ENCODE measurements at places on chromosomes 6 and 20. TPM values are rescaled to one million over a fixed set of nuclear protein-coding genes. Genes with fewer than 3 reads are reported as not detected.

Gene SCAND1
- total RNA-seq: 66.2 TPM

Gene RUNX2
- 1.6 TPM for total RNA-seq

GRCh38 chr20:25072226-25072811, 9.6 kb downstream of the VSX1 start:
- no peak for DNase-seq

- no peak for DNase-seq
Measured at GRCh38 chr20:9642882-9643281, 128.5 kb downstream of the LAMP5 start.

- no peak for DNase-seq
Measured at GRCh38 chr6:51743999-51744398, 343.4 kb downstream of the PKHD1 start.

DNA sequence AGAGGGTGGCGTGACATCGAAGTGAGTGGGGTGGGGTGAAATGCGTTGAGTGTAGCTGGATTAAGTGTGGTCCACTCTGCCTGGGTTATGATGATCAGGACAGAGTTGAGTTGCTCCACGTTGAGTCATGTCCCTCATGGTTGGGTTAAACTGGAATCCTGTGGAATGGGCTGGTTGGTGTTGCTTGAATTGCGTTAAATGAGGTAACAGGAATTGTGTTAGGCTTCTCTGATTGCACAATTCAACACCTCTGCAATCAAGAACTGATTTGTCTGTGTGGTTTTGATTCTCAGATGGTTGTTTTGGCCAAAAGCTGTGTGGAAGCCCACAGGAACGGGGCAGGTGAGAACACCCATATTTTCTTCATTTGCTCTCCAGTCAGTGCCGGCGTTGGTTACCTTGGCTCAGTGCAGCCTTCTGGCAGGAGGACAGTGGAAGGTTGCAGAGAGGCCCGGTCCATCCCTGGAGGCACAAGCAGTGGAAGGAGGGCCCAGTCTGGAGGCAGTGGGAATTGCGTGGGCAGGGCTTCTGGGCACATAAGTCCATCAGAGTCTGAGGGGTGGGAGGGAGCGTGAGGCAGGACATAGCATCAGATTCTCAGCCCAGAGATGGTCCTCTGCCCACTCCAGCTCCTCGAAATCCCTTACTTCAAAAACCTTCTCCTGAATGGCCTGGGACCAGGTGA, 11.6 kb downstream of the NOTCH4 start:
- DNase-seq: no peak

DNA sequence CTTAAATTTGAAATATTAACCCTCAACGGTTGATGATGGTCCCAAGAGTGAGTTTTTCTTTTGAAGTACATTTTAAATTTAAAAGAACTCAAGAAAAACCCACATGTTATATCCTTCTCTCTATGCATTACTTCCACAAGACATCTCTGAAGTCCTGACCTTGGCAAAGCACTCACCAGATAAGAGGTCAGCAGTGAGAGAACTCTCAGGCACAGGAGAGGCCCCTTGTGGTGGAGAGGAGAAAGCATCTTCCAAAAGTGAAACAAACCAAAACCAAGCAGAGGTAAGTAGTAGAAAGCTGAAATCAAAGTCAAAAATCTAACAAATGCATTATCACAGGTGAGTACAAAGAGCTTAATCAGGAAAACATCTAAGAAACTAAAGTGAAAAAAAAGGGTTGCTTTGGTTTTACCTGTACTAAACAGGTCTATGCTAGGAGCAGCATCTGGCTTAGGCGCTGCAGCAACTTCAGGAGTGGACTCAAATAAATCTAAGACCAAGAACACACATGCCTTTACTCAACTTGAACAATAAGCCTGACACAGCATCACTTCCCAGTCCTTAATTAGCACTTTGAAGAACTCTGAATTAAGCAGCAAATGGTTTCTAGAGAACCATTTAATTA, 80.5 kb downstream of the PRSS35 start:
- DNase-seq: no peak

GRCh38 chr6:44849806-44850205, 462.3 kb downstream of the CDC5L start:
- DNase-seq: no peak

GRCh38 chr6:75204959-75205775, 686 bp downstream of the COL12A1 start:
- no peak for DNase-seq

Gene TNFRSF21
- total RNA-seq: 55.7 TPM

DNA sequence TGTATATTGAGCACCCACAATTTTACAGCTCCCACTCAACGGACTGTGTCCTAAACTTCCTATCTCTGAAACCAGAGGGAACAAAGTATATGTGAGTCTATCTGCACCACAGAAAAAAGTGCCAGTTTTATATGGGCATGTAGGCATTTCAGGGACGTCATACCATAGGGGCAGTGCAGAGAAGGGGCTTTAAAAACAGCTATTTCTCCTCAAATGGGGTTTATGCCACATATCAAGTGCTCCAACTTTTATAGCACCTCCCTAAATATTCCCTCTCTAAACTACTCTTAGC, 28.9 kb upstream of the ASF1A start:
- DNase-seq: no peak

- DNase-seq: no peak
Measured at GRCh38 chr6:116695401-116695800, 14.4 kb downstream of the KPNA5 start.

DNA sequence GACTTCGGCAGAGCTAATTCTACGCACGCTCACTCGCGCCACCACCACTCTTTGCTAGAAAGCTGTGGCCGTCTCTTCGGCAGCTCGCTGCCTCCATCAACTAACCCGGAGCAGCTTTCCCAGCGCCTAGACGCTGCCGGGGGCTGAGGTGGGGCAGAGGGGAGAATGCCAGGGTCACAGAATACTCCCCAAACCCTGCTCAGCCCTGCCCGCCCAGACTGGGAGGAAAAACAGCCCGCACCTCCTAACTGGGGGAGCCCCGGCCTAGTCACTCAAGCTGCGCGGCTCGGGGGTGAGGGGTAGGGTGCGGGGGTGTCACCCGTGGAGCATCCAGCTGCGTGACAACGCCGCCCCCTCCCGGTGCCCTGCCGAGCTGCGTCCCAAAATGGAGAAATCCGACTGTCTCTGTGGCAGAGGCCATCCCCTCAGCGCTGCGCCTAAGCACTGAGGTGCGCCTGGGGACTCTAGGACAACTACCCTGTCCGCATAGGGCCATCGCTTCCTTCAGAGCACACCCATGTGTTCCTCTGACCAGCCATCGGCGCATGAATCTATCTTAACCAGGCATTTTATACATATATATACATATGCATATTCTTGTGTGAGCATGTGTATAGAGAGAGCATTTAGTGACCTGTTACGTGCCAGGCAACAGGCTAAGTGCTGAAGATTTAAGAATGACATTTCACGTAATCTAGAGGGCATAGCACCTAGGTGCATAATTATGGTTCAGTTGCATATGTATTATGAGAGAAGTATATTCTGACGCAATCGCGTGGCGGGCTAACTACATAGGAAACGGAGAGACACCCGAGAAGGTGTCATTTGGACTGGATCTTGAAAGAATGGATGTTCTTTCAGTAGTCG, 1.5 kb upstream of the TENT5A start:
- DNase-seq: peak; percentile 96

Gene DLL1
- 23.8 TPM for total RNA-seq

DNA sequence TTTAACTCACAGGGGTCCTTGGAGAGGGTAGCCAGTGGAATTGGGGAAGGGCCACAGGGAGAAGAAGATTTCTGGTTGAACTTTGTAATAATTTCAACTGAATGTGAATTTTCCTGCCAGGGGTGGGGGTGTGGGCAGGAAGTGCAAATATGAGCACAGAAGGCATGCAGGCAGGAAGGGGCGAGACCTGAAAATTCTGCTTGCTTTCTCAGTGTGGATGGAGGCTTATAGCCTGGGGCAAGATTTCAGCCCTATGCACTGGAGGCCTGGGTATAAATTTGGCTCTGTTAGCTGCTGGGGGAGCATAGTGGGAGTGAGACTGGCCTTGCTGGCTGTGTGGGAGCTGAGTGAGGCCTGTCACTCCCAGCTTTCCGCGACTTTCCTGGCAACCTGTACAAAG, 54.4 kb downstream of the PERP start:
- DNase-seq: no peak

- no peak for DNase-seq
Measured at GRCh38 chr20:14232650-14233049, 104.8 kb downstream of the FLRT3 start.

GRCh38 chr20:52760791-52761190, 211.4 kb upstream of the TSHZ2 start:
- no peak for DNase-seq

GRCh38 chr6:11172501-11173327, 59.8 kb downstream of the NEDD9 start:
- DNase-seq: no peak

Gene ZNF311
- 0.64 TPM for total RNA-seq

DNA sequence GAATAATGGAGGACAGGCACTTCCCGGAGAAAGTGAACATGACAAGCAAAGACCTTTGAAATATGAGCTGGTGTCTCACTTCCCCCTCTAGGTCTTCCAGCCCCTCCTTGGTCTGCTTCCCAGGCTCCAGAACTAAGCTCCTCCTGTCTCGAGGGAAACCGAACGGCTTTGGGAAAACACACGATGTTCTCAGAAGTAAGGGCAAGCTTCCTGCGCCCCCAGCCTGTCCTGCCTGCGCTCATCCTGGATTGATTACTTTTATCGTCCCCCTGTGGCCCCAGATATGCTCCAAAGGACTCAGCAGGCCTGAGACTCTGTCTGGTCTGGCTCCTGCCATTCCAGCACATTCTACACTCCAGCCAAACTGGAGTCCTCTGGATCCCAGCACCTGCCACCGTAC, 83.4 kb downstream of the ZNF217 start:
- peak; percentile 53 for DNase-seq

Gene AIF1
- total RNA-seq: 60.1 TPM

Gene GGTLC1
- total RNA-seq: not detected

DNA sequence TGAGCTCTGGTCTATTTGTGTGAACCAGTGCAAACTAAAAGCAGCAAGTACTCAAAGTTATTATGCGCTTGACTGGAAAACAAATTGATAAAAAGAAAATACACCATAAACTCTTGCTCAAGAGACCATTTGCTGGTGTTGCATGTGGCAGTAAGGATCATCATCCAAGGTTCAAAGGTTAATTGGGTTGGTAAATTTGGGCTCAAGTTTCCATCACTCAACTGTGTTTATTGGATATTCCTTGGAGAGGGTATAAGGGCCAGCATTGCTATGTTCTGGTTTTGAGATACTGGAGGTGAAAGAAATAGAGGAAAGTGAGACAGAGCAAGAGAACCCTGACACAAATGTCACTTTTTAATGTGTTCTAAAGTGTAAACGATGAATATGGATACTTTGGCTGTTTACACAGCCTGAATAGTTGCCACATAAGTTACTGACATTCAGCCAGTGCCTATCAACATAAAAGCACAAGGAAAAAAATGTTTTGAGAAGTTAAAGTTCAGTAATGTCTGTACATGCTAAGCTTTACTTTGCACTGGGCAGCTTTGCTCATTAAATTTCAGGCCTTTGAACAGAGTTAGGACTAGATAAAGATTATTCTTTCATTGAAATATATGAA, 736.1 kb downstream of the HDGFL1 start:
- DNase-seq: no peak

GRCh38 chr6:23505026-23505425, 621.0 kb upstream of the NRSN1 start:
- no peak for DNase-seq

- no peak for DNase-seq
Measured at GRCh38 chr6:43644940-43645612, at the start of gene RSPH9. RSPH9 (plus strand) TSS chr6:43645036; CDS start chr6:43645099, 63 bp downstream.

Gene FRS3
- 3.4 TPM for total RNA-seq

GRCh38 chr20:33971147-33971975, 22.4 kb upstream of the RALY start:
- DNase-seq: peak; percentile 11

Gene DPPA5
- total RNA-seq: not detected

DNA sequence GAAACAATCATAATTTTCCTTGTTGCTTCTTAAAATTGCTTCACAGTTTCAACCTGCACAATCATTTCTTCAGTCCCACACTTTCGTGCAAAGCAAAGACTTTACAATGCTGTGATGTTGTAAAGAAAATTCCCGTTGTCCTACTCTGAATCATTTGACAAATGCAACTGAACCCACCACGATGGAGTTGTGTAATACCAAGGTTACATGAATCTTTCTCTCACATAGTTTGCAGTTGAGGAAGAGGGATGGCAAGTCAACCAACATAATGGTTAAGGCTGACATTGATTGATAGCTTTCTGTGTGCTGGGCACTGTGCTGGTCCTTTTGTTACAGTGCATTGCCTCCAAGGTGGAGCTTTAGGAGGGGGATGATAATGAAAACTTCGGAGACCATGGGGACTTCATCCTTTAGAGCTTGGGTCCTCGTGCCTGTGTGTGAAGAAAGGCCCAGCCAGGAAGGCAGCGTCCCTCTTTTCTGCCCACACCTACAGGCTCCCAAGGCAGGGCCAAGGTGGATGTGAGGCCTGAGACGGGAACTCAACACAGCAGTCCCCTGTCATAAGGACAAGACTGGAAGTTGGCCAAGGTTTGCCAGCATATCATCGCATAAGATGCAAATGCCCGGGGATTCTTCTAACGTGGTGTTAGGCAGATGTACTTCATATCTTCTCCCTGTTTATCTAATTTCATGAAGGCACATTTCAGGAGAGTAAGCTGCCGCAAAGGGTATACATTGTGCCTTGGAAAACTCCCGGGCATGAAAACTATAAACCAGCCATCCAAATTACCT, 96.9 kb downstream of the LY86 start:
- DNase-seq: no peak

- no peak for DNase-seq
Measured at GRCh38 chr6:37538107-37538506, 38.4 kb upstream of the CCDC167 start.

GRCh38 chr6:52983159-52983848, 11.8 kb downstream of the GSTA4 start:
- no peak for DNase-seq

- no peak for DNase-seq
Measured at GRCh38 chr6:4805553-4806336, 29.5 kb downstream of the CDYL start.

GRCh38 chr20:1867495-1868260, 27.5 kb upstream of the SIRPA start:
- DNase-seq: no peak

DNA sequence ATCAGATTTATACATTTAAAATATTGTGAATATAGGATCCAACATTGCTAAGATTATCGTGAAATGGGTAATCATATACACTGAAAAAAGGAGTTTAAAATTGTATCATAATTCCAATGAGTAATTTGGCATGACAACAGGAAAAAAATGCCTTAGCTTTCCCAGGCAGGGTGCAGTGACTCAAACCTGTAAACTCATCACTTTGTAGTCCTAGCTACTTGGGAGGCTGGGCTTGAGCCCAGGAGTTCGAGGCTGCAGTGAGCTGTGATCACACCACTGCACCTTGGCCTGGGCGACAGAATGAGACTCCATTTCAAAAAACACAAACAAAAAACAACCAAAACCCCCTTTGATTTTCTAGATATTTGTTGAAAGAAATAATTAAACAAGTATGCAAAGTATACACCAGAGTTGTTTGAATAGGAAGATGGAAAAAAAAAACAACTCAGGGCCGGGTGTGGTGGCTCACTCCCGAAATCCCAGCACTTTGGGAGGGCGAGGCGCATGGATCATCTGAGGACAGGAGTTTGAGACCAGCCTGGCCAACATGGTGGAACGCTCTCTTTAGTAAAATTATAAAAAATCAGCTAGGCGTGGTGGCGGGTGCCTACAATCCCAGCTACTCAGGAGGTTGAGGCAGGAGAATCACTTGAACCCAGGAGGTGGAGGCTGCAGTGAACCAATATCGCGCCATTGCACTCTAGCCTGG, 98.7 kb downstream of the TRERF1 start:
- no peak for DNase-seq

Gene HLA-DQB1
- 21.5 TPM for total RNA-seq

GRCh38 chr20:5268449-5268848, 48.3 kb downstream of the PROKR2 start:
- no peak for DNase-seq

Gene SLC22A16
- total RNA-seq: 1.4 TPM

Gene ETV7
- total RNA-seq: 0.29 TPM
